ENCODE measurements at places on chromosomes 12 and 14.

GRCh38 chr14:94388027-94388383 is 397 bp downstream of the SERPINA1 start:
- no peak for DNase-seq

- no peak for DNase-seq
Measured at GRCh38 chr12:89468648-89469326, 55.8 kb downstream of the GALNT4 start.

DNA sequence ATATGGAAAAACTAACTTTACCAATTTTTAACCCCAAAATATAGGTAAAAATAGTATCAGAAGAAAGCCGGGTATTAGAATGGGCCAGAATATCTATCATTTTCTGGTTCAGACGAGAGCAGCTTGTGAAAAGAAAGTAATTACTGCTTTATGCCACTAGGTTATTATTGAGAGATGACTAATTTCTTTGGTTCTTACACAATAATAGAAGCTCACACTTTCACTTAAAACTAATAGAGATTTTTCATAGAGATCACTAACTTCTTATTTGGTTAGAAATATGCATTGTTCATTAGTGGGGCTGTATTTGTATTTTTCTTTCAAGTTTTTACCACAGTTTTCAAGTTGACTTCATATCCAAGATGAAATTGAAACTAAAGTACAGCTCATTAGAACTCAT is 1241.2 kb upstream of the FLRT2 start:
- DNase-seq: no peak

DNA sequence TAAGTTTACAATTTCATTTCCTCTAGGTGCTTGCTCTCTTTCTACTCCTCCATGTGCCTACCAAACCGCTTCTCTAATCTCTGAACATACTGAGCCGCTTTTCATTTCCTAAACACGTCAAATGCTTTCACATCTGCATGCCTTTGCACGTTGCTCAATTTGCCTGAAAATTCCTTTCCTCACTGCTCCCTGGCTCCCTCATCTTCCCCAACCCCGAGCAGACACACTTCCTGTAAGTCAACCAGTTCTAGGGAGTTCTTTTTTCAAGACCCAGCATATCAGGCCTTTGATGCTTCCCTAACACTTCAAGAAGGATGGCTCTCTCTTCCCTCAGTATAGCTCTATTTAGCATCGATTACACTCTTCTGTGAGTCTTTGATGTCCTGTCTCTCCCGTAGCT is 50.3 kb downstream of the LMO3 start:
- no peak for DNase-seq

- DNase-seq: no peak
Measured at GRCh38 chr12:54879579-54879978, 25.3 kb downstream of the MUCL1 start.

DNA sequence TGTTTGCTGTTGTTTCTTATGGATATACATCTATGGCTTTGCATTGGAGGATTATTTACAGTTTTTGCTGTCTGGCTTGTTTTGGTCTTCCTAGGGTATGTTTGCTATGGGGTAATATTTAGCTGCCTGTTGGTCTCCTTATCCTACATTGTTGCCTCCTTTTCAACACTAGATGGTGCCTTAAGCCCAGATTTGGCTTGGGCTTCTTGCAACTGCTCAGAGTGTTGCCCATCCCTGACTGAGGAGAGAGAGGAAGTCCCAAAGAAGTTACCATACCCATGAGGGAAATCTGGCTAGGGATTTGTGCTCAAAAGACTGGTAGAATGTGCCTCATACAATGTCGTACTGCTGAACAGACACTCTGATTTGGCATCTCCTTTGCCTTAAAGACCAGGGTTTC is 94.6 kb upstream of the MUCL1 start:
- DNase-seq: peak; percentile 7

DNA sequence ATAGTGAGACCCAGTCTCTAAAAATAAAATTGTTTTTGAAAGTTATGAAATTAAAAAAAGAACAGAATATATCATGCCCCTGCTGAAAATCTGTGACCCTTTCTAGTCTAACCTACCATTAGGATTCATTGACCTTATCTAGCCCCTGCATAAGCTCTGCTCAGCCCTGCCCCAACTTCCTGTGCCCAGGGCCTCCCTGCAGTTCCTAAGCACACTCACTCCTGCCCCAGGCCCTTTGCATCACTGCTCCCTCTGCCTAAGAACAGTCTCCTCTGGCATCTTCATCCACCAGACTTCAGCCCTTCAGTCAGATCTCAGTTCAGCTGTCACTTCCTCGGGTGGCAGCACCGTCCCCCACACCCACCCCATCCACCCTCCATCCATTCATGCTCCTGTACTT is 55.4 kb downstream of the SCARB1 start:
- DNase-seq: no peak

DNA sequence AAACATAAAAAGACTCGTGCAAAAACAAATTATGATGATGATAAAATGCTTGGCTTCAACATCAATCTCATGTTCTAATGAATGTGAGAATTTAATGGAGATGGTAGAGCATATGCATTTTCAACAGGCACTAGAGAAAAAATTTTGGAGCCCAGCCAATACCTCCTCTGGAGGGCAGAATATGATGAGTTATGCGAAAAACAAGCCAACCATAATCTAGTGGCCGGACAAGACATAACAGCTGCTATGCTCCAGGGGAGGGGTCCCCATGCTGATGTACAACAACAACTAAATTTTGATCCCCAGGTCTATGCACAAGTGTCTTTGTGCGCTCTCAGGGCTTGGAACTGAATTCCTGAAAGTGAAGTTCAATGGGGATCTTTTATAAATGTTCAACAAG is 1197.5 kb downstream of the LRFN5 start:
- no peak for DNase-seq

GRCh38 chr14:29897181-29897580 is 30.5 kb downstream of the PRKD1 start:
- DNase-seq: no peak

DNA sequence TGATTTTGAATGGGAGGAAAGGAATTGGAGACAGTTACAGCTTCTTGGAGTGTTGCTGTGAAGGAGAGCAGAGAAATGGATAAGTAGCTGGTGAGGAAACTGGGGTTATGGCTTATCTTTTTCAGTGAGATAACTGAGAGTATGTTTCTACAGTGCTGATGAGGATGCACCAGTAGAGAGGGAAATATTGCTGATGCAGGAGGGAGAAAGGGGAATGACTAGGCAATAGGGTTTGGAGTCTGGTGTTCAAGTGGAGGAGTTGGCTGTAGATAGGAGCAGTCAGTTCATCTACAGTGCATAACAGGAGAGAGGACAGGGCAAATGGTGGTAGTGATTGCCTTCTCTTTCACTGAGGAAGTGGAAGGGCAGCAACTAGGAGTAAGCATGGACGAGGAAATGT is 33.0 kb downstream of the SPATS2 start:
- no peak for DNase-seq

GRCh38 chr12:122729583-122730214 is 945 bp downstream of the HCAR1 start:
- DNase-seq: no peak

GRCh38 chr14:50237427-50237826 is 6.0 kb upstream of the SOS2 start:
- no peak for DNase-seq

- DNase-seq: peak; percentile 34
Measured at GRCh38 chr12:76037130-76038103, 5.8 kb upstream of the PHLDA1 start.

GRCh38 chr14:82710267-82710841 is 1176.7 kb upstream of the SEL1L start:
- DNase-seq: peak; percentile 8

DNA sequence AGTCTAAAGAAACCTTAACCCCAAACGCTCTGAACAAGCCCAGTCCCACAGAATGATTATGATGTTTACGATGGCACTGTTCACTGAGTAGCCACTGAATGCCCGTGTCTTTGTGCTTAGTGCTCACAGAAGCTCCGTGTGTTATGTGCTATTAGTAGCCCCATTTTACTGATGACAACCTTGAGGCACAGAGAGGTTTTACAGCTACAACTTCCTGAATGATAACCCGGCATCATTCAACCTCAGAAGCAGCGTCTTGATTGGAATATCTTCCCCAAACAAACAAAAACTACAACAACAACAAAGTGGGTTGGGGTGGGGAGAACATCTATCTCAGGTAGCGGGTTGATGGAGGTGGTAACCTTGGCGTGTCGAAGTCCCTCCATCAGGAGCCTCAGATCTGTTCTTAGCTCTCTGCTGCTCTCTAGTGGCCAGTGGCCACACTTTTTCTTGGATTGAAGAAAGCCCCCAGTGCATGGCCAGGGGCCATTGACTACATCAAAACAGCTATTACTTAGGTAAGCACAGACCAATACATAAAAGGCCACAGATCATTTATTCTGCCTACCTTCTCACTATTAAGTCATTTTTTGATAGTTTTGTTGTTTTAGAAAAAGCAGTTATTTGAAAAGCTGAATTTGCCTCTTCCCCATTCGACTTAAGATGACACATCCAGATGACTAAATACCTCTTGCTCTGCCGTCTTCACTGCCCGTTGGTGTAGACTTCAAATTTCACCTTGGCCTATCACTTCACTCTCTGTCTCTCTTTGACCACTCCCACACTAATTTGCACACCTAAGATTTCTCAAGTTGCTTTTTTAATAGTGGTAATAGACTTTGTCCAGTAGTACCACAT is 376.9 kb downstream of the GALC start:
- DNase-seq: no peak

DNA sequence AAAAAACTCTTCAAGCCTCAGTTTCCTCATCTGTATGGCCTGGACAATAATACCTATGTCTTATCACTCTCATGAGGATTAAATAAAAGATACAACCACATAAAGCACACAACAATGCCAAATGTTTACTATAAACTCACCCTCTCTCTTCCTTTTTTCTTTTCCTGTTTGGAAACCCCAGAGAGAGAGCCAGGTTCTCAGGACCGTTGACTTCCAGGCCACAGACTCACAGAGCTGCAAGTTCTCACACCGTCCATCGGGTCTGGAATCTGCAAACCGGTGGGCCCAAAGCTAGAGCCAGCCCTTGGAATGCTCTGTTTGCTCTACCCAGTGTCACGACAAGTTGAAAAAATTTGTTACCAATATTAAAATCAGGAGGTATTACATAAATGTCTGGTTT is 4.6 kb upstream of the CD4 start:
- DNase-seq: no peak

DNA sequence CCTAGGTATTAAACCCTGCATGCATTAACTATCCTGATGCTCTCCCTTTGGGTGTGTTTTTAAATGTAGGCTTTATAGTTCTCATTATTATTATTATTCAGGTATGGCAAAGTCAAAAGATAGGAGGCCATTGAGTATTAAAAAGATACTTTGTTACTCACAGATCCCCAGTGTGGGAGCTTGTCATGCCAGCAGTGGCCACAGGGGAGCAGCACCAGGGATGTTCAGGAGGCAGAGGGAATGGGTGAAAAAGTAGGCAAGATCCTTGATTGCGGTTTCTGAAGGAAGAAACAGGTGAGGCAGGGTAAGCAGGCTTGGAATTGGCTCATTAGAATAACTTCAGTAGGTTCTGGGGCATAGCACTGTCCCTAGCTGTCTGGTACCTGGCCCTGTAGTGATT is 382.2 kb downstream of the MED13L start:
- no peak for DNase-seq
